ENCODE measurements at places on chromosomes 13 and 19.
A peak's percentile ranks its signal among the peaks of the same experiment; 100 is the strongest.

GRCh38 chr13:48965736-48966135 is 10.0 kb upstream of the FNDC3A start:
- no peak for DNase-seq

GRCh38 chr19:55528030-55528803 is 8.7 kb downstream of the SBK2 start:
- peak; percentile 68 for DNase-seq

DNA sequence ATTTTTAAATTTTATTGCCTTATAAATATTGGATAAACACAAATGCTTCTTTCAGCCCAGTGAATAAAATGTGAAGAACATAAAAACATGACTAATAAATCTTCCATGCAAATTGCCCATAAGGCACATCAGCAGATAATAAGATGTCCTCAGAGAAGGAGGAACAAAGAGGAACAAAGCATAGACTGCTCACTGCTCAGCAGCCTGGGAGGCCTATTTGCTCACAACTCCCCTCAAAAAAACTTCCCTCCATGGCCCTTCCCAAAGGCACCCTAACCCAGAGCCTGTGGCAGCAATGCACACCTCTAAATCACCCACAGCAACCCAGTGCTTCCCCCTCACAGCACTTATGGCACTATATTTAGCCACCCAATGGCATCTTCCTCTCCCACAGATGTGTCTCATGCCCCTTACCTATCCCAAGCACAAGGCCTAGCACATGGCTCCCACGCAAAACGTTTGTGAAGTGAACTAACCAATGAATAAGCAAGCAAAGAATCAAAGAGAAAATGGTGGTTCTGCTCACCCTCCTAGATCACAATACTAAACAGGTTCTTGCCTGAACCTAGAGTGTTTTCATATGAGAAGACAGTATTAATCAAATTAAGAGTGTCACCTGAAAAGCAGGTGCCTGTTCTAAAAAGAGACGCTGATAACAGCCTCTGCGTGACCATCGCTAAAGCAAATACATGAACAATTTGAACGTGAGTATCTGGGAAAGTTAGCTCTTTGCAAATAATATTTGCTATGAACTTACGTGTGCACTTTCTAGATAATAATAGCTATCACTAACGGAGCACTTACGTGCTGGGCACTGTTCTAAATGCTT is 96.9 kb downstream of the TBC1D4 start:
- DNase-seq = peak; percentile 65

DNA sequence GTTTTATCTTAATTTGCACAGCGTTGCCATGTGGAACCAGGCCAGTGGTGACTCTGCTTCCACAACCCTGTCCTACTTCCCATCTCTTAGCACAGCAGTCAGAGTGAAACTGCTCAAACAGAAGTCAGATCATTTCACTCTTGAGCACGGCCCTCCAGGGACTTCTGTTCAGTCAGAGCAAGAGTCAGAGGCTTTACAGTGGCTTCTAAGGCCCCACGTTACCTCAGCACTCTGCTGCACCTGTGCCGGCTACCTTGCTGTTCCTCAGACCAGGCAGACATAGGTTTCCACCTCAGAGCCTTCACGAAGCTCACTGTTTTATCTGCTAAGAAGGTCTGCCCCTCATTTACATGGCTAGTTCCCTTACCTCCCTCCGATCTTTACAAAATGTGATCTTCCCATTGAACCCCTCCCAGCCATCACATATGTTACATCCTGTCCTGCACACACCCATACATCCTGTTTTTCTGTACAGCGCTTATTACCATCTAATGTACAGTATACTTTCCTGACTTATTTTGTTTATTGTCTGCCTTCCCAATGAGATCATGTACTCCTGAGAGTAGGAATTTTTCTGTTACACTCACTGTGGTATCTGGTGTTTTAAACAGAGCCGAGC is 41.6 kb downstream of the TM9SF2 start:
- no peak for DNase-seq

GRCh38 chr13:30421093-30422053 is 920 bp upstream of the UBE2L5 start:
- DNase-seq = peak; percentile 38

DNA sequence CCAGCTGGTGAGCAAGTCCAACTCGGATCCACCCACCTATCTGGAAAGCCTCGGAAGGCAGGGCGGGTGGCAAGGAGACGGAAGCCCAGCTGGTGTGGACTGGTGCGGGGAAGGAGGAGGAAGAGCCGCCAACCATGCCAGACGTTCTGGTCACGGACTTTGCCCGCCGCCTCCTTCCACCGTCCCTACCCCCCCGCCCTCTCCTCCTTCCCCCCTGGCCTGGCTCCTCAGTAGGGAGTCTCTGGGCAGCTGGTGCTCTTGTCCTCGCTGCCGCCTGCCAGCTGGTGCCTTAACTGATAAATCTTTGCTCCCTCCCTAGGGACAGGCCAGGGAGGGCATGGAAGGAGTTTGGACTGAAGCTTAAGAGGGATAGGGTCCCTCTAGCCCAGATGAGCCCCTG is 4.8 kb downstream of the SYNGR4 start:
- DNase-seq = no peak

- DNase-seq = peak; percentile 58
These were observed 37.6 kb upstream of the RNF113B start for GRCh38 chr13:98214707-98215106.

GRCh38 chr13:40275636-40276035 is 390.8 kb downstream of the FOXO1 start:
- no peak for DNase-seq

DNA sequence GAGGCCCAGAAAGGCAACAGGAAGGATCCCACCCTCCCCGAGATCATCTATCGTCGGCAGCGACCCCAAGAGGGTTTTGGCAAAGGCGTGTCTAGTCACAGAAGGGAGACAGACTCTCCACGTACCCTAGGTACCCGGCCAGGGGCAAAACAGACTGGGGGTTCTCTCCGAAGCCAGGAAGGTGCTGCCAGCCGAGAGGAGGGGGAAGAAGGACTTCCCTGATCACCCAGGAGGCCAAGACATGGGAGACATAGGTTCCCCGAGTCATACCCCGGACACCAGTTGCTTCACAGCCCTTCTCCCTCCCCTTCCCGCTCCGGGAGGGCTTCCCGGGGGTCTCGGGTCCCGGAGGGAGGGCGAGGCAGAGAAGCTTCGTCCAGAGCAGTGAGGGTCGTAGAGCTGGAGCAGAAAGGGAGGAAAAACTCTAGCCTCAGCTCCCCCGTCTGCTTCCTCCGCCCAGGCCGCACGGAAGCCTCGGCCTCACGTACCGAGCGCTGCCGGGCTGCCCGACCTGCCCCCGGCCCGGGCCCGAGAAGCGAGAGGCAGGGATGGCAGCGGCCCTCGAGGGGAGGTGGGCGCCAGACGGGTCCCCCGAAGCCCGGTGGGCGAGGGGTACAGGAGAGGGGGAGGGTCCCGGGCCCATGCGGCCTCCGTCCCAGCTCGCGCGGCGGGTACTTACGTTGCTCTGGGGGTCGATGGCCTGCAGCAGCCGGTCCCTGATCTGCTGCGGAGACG is 644 bp downstream of the MED26 start:
- DNase-seq = no peak

GRCh38 chr19:38298821-38299680 is 5.0 kb upstream of the C19orf33 start:
- DNase-seq = no peak

DNA sequence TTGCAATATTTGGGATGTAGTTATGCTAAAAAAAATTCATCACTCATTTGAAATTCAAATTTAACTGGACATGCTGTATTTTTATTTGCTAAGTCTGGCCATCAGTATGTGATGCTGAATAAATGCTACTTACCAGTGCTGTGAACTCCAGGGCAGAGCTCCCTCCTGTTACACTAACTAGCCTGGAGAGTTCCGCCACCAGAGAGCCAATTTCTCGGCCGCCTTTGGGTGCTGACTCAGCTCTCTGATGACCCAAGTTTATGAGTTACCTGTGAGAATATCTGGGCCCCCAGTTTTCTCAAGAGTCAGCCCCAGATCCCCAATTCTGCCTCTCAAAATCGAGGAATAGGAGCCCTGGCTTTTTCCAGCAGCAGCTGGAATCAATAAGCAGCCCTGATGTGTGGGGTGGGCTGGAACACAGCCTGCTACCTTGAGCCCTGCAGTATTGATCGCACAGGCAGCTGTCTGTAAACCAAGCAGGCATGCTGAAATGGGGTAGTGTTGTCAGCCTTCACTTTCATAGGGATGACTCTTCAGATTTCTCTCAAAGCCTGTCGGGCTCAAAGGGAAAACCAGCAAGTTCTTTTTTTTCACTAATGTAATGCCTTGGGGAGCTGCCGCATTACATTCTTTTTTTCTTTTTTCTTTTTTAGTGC is 113.7 kb downstream of the DNAJC15 start:
- no peak for DNase-seq

DNA sequence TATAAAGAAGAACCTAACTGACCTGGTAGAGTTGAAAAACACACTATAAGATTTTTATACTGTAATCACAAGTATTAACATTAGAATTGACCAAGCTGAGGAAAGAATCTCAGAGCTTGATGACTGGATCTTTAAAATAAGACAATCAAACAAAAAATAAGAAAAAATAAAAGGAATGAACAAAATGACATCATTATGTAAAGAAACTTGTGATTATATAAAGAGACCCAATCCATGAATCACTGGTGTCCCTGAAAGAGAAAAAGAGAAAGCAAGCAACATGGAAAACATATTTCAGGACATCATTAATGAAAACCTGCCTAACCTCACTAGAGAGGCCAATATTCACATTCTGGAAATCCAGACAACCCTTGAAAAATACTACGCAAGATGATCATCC is 822.5 kb upstream of the SLITRK5 start:
- no peak for DNase-seq

DNA sequence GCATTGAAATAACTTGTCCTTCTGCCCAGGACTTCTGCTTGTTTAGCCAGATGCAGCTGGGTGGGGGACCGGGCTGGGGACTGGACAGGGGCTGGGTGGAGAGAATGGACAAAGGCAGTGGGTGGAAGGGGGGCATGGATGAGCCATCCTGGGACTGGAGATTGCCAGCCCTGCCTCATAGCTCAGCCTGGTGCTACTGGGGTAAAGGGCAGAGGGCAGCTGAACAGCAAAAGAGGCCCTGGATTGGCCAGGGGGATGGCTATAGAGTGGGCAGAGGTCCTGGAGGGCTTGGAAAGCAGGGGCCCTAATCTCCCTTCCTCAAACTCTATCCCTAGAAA is 17.7 kb upstream of the PLAUR start:
- DNase-seq = no peak

DNA sequence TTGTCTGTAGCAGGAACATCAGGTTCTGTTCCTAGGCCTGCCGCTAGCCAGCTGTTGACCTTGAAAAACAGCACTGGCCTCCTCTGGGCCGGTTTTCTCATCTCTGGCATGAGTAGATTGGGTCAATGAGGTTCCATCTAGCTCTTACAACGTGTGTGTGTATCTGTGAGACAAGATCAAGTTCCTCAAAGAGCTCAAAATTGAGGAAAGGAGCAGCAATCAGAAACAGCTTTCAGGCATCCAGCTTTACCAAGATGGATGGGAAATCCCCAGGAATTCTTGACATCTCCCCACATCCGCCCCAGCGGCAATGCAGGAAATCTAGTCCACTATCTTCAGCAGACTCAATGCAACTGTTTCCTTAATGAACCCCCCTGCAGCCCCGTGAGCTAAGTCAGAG is 4.9 kb downstream of the FLT1 start:
- no peak for DNase-seq
